ENCODE measurements at places on chromosomes 16 and 17. TPM values are rescaled to one million over a fixed set of nuclear protein-coding genes. Genes with fewer than 3 reads are reported as not detected.
A peak's percentile ranks its signal among the peaks of the same experiment; 100 is the strongest.

DNA sequence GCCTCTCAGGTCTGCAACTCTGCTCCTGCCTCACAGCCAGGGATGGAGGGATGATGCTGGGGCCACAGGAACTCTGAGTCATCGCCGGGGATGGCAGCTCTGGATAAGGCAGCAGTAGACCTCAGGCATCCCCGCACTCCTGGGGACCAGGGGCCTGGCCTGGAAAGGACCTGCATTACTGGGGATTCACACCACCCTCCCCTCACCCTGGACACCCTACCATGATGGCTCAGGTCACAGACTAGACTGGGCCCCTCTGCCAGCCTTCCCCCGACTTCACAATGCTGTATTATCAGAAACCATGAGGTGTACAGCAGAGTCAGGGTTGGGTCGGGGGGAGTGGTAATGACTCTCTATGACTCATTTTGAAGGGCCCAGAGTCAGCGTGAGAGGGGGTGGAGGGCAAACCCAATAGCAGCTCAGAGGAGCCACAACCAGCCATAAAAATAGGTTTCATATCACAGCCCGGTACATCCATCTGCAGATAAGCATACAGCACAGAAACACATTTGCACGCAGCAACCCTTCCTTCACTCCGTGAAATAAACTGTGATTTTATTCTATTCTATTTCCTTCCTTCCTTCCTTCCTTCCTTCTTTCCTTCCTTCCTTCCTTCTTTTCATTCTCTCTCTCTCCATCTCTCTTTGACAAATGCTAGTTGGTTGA, 28.8 kb downstream of the DYNLRB2 start:
- no peaks in the 10 kb centered on the region for H3K27me3 ChIP-seq
- H3K36me3 ChIP-seq: no peaks in the 10 kb centered on the region

- H3K4me3 ChIP-seq: no peak overlapping the region
- peak; percentile 81 for DNase-seq
- peaks cover 13% of the 10 kb centered on the region for H3K4me1 ChIP-seq
- peak overlapping the region; percentile 48 for H3K27ac ChIP-seq
- H3K27me3 ChIP-seq: no peaks in the 10 kb centered on the region
These were observed 7.8 kb downstream of the PIGS start for GRCh38 chr17:28563475-28563874.

GRCh38 chr17:59907467-59907866, 14.5 kb downstream of the RPS6KB1 start:
- DNase-seq: no peak
- H3K36me3 ChIP-seq: 0 out of 2 replicates have a peak, but pooled peaks cover 4% of the 10 kb centered on the region
- no peak overlapping the region for H3K4me3 ChIP-seq
- no peak overlapping the region for H3K27ac ChIP-seq
- no peaks in the 10 kb centered on the region for H3K4me1 ChIP-seq

DNA sequence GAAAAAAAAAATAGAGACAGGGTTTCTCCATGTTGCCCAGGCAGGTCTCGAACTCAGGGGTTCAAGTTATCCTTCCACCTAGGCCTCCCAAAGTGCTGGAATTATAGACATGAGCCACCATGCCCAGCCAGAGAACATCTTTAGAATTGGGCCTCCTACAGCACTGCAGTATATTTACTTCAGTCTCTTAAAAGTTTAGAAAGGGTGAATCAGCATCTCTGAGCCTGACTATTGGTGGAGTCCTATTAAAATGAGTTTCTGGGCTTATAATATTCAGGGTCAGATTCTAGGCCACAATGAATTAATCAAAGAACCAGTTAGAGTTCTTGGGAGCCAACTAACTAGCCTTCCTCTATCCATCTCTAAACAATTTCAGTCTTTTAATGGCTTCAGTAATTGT, 22.8 kb downstream of the TADA2A start:
- H3K4me3 ChIP-seq: no peak overlapping the region
- H3K4me1 ChIP-seq: no peaks in the 10 kb centered on the region
- H3K27me3 ChIP-seq: no peaks in the 10 kb centered on the region
- DNase-seq: no peak
- peaks cover 47% of the 10 kb centered on the region for H3K36me3 ChIP-seq

DNA sequence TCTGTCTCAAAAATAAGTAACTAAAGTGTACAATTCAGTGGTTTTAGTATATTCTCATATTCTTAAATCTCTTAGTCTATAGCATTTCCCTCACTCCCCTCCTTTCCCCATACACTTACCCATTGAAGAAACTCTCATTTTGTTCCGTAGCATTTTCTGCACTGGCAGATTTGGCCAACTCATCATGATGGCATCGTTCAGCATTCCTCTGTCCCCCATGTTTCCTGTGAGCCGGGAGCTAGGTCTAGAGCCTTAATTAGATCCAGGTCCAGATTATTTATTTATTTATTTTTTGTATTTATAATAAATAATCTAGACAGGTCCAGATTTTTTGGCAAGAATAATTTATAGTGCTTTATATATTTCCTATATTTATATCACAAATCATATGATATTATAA, 31.0 kb downstream of the HEATR3 start:
- H3K4me1 ChIP-seq: no peaks in the 10 kb centered on the region
- H3K36me3 ChIP-seq: peaks cover 5% of the 10 kb centered on the region
- H3K27ac ChIP-seq: no peak overlapping the region
- no peak for DNase-seq
- no peaks in the 10 kb centered on the region for H3K27me3 ChIP-seq
- no peak overlapping the region for H3K4me3 ChIP-seq

GRCh38 chr17:34464812-34465211, 101.8 kb upstream of the CCL1 start:
- no peak for DNase-seq
- H3K4me1 ChIP-seq: no peaks in the 10 kb centered on the region
- no peaks in the 10 kb centered on the region for H3K36me3 ChIP-seq

DNA sequence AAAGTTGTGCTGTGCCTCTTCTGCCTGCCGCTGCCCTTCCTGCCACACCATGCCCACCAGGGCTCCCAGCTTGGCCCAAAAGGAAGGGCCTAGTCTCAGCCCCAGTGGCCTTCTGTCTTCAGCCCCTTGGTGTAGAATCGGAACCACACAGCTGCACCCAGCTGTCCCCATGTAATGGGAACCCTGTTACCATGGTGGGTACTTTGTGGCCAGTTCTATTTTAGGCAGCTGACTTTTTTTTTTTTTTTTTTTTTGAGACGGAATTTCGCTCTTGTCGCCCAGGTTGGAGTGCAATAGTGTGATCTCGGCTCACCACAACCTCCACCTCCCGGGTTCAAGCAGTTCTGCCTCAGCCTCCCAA, 163.3 kb upstream of the GSE1 start:
- H3K4me1 ChIP-seq: peaks cover 53% of the 10 kb centered on the region
- no peaks in the 10 kb centered on the region for H3K27me3 ChIP-seq
- H3K36me3 ChIP-seq: no peaks in the 10 kb centered on the region
- H3K27ac ChIP-seq: peak overlapping the region; percentile 94
- no peak overlapping the region for H3K4me3 ChIP-seq

DNA sequence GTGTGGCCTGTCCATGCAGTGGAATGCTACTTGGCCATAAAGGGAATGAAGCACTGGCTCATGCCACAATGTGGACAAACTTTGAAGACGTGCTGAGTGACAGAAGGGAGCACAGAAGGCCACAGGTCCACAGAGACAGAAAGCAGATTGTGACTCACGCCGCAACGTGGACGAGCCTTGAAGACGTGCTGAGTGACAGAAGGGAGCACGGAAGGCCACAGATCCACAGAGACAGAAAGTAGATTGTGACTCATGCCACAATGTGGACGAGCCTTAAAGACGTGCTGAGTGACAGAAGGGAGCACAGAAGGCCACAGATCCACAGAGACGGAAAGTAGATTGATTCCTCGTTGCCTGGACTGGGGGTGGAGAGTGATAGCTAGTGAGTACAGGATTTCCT, 19.2 kb downstream of the ZC3H18 start:
- no peaks in the 10 kb centered on the region for H3K27me3 ChIP-seq
- H3K36me3 ChIP-seq: peaks cover 5% of the 10 kb centered on the region
- no peaks in the 10 kb centered on the region for H3K4me1 ChIP-seq
- H3K27ac ChIP-seq: no peak overlapping the region
- DNase-seq: no peak

GRCh38 chr16:51034481-51035109, 116.5 kb downstream of the SALL1 start:
- H3K27ac ChIP-seq: no peak overlapping the region
- no peaks in the 10 kb centered on the region for H3K27me3 ChIP-seq
- DNase-seq: no peak
- H3K4me3 ChIP-seq: no peak overlapping the region
- no peaks in the 10 kb centered on the region for H3K4me1 ChIP-seq

- no peak for DNase-seq
- no peaks in the 10 kb centered on the region for H3K4me1 ChIP-seq
- no peak overlapping the region for H3K27ac ChIP-seq
- no peaks in the 10 kb centered on the region for H3K27me3 ChIP-seq
- H3K4me3 ChIP-seq: no peak overlapping the region
- H3K36me3 ChIP-seq: no peaks in the 10 kb centered on the region
These were observed 29.7 kb downstream of the KSR1 start for GRCh38 chr17:27485716-27486495.

- DNase-seq: peak; percentile 57
- H3K27me3 ChIP-seq: no peaks in the 10 kb centered on the region
- no peak overlapping the region for H3K27ac ChIP-seq
These were observed 29.2 kb downstream of the GNA13 start for GRCh38 chr17:65027305-65027704.

DNA sequence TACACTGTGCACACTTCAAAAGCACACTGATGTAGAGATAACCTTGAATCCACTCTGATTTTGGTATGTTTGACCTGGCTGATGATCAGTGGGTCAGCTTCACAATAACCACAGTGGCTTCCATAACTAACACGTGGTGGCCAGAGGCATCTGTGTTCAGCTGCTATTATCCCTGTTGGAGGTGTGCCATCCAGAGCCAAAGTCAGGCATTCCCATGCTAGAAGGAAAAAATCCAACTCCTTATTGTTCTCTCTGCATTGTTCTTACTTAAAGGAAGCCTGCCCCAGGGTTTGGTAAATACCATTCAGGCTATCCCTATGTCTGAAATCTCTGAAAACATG, 127.3 kb upstream of the MON1B start:
- no peaks in the 10 kb centered on the region for H3K4me1 ChIP-seq
- H3K36me3 ChIP-seq: no peaks in the 10 kb centered on the region
- H3K27me3 ChIP-seq: no peaks in the 10 kb centered on the region
- no peak overlapping the region for H3K4me3 ChIP-seq
- no peak overlapping the region for H3K27ac ChIP-seq
- DNase-seq: no peak

- peaks cover 7% of the 10 kb centered on the region for H3K4me1 ChIP-seq
- no peaks in the 10 kb centered on the region for H3K36me3 ChIP-seq
- H3K27me3 ChIP-seq: no peaks in the 10 kb centered on the region
- no peak for DNase-seq
- no peak overlapping the region for H3K27ac ChIP-seq
- H3K4me3 ChIP-seq: no peak overlapping the region
These were observed 30.4 kb downstream of the KIAA0513 start for GRCh38 chr16:85057948-85058347.

GRCh38 chr17:62307196-62307595, 73.2 kb upstream of the EFCAB3 start:
- H3K27me3 ChIP-seq: no peaks in the 10 kb centered on the region
- no peak overlapping the region for H3K27ac ChIP-seq
- no peak for DNase-seq
- H3K4me3 ChIP-seq: no peak overlapping the region
- no peaks in the 10 kb centered on the region for H3K36me3 ChIP-seq
- no peaks in the 10 kb centered on the region for H3K4me1 ChIP-seq

The SLFN13 gene
- total RNA-seq: 0.69 TPM

The ARHGAP27 gene
- 1.2 TPM for total RNA-seq

The CMTM2 gene
- 5.4 TPM for total RNA-seq

The KRT28 gene
- not detected for total RNA-seq

The ABCC12 gene
- total RNA-seq: not detected

The CACNG5 gene
- not detected for total RNA-seq

All from SJCRH30 (cell line).